ENCODE measurements at places on chromosomes 3 and 15. TPM values are rescaled to one million over a fixed set of nuclear protein-coding genes. Genes with fewer than 3 reads are reported as not detected.

The GHSR gene
- total RNA-seq, result not detected

The NME9 gene
- total RNA-seq, result not detected

The TM2D3 gene
- 40.8 TPM for total RNA-seq

The AGBL1 gene
- not detected for total RNA-seq

The PLA2G4D gene
- total RNA-seq, result not detected

The VPS33B gene
- total RNA-seq, result 18.2 TPM

The LDHAL6B gene
- not detected for total RNA-seq

The SCG3 gene
- total RNA-seq, result not detected

The CA12 gene
- 359 TPM for total RNA-seq

The TYRO3 gene
- 11.5 TPM for total RNA-seq

Data from smooth muscle cell of the pulmonary artery (primary cell).